ENCODE measurements at places on chromosomes 12 and 14.
A peak's percentile ranks its signal among the peaks of the same experiment; 100 is the strongest.

DNA sequence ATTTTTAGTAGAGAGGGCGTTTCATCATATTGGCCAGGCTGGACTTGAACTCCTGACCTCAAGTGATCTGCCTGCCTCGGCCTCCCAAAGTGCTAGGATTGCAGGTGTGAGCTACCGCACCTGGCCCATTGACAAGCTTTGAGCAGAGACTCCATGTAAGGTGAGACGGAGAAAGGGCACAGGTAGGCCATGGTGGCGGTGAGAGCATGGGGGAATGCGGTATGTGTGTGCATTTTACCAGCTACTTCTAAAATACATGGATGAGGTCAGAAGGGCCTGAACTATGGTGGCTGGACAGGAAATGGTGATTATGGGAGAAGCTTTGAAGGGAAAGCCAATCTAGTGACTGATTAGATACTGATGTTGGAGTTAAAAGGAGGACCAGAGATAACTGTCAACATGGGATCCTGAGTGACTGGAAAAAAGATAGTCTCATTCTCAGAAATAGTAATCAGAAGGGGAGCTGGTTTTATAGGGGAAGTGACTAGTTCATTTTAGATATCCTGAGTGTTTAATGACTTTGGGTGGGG, 21.9 kb upstream of the PTPRB start:
- DNase-seq = no peak

DNA sequence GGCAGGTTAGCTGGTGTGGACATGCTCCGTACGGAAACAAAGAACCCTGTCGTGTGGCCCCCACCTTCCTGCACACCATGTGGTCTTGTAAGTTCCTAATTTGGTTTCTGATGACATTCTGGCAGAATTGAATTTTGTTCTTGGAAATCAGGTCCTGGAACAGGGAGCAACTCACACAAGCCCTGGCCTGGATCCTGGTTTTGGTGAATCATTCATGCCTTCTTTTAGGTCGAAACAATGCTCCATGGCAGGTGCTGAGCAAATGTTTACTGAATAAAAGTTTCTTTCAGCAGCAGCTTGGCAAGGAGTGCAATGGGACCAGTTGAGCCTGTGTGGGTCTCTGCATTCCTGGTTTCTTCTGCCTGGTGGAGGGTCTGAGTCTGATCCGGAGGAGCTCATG, 978.4 kb downstream of the BCL11B start:
- DNase-seq = peak; percentile 26

DNA sequence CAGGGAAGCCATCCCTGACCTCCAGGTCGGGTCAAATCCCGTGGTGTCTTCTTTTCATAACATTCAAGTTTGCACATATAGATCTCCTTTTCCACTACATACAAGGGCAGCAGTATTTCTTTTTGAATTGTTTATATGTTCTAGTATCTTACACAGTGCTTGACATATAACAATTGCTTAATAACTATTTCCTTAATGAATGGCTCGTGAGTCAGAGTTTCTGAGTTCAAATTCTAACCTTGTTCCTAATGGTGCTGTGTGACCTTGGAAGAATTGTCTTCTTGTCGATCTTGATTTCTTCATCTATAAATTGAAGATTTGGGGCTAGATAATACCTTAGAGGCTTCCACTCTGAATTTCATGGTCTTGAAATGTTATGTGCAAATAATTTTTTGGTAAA, 57.2 kb upstream of the PELI2 start:
- DNase-seq = no peak

DNA sequence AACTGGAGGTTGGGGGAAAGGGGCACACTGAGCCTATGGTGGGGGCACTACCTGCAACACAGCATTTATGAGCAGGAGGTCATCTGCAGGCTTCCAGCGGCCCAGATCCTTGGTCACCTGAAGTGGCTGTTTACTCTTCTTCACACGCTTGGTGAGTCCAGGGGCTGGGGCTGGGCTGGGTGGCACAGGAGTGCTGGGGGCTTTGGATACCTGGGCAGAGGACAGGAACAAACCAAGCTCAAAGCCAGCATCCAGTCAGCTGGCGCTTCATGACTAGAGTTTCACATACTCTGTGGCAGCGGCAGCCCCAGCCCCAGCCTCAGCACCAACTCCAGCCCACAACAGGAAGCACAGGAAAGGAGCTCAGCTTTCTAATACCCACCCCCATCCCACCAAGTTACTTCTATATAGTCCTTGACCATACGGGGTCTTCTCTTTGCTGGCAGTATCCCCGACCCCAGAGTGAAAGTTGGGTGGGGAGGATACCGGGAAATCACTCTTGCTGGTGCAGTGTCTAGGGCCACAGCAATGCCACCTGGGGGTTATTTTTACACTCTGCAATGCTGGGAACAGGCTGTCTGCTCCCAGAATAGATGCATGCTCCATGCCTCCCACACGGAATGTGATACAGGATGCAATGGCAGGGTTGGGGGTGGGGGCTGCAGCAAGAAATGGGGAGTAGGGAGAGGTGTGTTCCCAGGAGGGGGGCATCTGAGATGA, 3.1 kb downstream of the MCRS1 start:
- no peak for DNase-seq

DNA sequence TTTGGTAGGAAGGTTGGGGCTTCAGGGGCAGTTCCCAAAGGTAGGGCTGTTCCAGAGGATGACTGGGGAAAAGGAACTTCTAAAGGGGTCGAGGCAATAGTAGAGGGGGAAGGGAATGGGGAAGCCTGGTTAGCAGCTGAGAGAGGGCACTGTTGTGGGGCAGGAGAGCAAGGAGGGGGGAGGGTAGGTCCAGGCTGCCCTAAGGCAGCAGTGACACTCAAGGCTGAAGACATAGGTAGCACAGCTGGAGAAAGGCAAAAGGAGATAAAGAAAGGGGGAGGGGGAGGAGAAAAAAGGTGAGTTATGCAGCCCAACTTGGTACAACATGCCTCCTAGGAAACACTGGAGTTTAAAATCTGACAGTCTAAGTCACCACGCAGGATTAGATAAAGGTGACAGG, 3.9 kb downstream of the NACA start:
- DNase-seq = no peak
